ENCODE measurements at places on chromosomes 7 and 10.

DNA sequence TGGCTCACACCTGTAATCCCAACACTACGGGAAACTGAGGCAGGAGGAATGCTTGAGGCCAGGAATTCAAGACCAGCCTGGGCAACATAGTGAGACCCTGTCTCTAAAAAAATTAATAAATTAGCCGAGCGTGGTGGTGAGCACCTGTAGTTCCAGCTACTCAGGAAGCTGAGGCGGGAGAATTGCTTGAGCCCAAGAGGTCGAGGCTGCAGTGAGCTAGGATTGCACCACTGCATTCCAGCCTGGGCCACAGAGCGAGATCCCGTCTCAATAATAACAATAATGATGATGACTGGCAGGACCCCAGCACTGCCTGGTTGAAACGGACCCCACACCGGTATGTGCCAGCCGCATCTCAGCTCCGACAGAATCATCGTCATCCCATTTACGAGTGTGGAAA lies 93.0 kb downstream of the ELFN1 start:
- DNase-seq = no peak

GRCh38 chr7:80277434-80278427 lies 143.1 kb downstream of the GNAI1 start:
- DNase-seq = no peak

DNA sequence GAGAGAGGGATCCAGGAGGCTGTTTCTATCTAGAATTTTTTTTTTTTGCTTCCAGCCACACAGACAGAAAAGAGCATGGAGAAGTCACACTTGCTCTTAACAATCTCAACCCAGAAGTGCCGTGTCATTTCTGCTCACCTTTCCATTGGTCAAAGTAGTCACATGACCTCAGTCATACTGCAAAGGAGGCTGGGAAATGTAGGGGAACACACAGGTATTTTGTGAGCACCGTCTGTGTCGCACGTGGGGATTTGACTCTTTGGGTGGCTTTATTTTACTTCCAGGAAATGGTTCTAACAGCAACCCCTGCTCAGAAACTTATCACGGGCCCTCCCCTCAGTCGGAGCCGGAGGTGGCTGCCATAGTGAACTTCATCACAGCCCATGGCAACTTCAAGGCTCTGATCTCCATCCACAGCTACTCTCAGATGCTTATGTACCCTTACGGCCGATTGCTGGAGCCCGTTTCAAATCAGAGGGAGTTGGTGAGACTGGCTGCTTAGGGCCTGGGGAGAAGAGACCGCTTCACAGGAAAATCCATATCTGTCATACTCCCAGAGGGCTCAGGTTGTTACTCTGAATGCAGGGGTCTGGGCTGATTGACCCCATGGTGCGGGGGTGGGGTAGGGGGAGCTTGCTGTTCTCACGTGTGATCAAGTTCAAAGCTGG lies 13.1 kb upstream of the CPA1 start:
- DNase-seq = no peak

- no peak for DNase-seq
Measured at GRCh38 chr7:32680259-32681173, 185.2 kb downstream of the AVL9 start.

DNA sequence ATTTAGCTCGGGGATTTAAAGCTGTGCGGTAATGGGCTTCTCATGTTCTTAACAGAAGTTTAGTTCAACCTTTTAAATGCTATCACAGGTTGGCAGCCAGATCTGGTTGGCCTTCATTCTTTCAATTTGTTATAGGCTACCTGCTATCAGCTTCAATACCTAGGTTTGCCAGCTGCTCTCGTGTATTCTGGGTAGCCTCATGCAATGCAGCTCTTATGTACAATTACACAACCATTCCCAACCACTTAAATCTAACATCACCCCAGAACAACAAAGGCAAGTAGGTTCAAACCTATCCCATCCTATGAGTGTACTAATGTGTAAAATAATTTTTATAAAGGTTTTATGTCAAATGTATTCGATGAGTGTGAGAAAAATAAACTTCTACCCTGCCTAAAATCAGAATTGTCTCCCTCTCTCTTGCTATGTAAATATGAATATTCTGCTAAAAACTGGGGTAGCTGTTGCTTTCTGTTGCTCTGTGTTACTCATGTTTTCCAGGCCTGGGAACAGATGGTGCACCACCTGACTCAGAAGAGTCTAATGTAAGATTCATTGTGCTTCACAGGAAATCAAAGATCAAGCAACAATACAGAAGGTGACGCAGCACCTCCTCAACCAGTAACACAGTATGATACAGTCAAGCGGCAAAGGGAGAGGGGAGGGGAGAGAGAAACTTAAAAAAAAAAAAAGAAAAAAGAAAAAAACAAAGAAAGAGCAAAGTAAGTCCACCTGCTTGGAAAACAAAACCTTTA lies 188.6 kb downstream of the ETV1 start:
- DNase-seq = no peak

GRCh38 chr10:111030042-111030750 lies 46.6 kb upstream of the ADRA2A start:
- no peak for DNase-seq

GRCh38 chr10:58733436-58733835 lies 220.8 kb downstream of the BICC1 start:
- DNase-seq = no peak

DNA sequence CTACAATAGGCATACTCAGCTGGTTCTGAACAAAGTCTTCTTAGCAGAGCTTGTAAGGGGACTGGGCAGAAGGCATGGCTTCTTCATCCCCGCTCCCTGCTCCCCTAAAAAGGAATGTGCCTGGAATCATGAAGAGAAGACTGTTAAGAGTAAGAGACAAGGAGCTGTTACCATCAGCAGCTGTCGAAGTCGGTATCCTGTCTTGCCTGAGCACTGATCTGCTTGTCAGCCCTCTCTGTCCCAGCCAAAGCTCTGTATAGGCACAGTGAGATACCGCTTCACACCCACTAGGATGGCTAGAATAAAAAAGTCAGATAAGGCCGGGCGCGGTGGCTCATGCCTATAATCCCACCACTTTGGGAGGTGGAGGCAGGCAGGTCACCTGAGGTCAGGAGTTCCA lies 2.4 kb downstream of the ABLIM1 start:
- no peak for DNase-seq

- peak; percentile 37 for DNase-seq
Measured at GRCh38 chr7:77199013-77199966, at the start of gene FGL2. Gene FGL2, minus strand, starts transcription at chr7:77199819. Its CDS starts 26 bp downstream, at chr7:77199793.
